ENCODE measurements at places on chromosomes 1 and 21.

DNA sequence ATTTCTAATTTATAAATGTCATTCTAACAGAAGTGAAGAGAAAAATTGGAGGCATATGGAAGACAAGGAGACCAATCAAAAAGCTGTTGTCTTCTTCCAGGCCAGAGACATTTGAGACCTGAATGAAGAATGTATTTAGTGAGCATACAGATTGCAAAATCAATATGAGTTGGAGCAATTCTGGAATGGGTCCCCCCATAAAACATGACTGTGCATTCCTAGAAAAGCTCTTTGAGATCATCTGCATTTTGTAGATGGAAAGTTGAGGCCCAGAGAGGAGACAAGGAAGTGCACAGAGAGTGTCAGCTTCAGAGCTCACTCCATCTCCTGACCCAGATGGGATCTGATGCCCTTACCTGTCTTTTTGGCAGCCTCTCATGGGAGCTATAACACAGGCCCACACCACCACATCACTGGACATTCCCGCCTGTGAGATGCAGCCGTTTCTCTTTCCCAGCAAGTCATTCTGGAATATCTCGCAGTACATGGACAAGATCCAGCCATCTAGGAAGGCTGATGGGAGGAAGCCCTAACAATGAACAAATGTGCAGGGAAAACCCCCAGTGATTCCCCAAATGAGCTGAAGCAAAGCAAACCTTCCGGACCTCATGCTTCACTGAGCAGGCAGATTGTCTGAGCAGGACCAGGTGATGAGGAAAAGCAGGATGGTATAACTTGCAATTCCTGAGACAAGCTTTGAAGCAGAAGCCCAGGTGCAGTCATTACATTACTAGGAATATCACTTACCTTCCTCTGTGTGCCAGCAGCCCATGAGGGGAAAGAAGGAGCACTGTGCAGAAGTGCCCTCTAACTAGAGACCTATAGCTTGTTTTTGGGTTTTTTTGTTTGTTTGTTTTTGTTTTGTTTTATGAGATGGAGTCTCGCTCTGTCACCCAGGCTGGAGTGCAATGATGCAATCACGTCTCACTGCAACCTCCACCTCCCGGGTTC, 445.6 kb downstream of the PLPP3 start:
- DNase-seq = no peak

DNA sequence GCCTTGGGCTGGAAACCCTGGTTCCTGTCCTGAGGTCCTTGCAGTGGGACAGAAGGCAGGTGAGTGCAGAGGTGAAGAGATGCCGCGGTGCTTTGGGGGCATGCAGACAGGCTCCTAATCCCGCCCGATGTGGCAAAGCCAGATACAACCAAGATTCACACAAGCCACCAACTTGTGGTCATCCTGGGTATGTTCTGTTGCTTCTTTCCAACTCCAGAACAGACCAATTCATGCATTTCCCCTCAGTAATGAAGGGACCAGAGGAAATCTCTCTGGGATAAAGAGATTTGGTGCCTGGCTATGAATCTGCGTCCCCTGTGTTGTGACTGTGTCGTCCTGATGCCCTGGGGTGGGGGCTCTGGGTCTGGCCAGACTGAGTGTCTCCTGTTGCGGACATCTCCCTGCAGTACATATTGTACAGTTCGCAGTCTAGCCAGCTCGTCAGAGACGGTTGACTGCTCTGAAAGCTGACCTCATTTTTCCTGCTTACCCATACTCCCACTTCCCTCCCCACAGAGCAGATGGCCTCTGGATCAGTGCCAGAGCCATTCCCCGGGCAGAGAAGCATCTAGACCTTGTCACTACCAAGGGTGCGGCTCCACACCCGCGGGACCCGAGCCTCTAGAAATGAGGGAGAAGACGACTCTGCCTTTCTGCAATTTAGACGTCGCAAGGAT, 216.3 kb downstream of the KIF26B start:
- no peak for DNase-seq

- DNase-seq = no peak
These were observed 74.2 kb upstream of the LRRC8D start for GRCh38 chr1:89746424-89747149.

DNA sequence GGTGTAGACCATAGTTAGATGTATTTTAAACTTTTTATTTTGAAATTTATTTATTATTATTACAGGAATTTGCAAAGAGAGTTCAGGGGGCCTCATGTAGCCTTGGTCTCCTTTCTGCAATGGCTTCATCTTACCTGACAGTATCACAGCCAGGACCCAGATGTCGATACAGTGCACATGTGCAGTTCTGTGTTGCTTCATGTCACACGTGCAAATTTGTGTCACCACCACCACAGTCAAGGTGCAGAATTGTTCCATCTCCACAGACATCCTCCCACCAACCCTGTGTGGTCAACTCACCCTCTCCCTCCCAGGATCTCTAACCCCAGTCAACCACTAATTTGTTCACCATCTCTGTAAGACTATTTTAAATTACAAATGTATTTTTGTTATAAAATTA, 184.5 kb downstream of the CAMTA1 start:
- no peak for DNase-seq

GRCh38 chr1:84001501-84001900, 2.6 kb upstream of the TTLL7 start:
- no peak for DNase-seq

GRCh38 chr1:59827055-59827643, 12.4 kb downstream of the HOOK1 start:
- no peak for DNase-seq

- DNase-seq = no peak
These were observed 235.1 kb downstream of the RRAGC start for GRCh38 chr1:38624336-38625039.

- DNase-seq = no peak
These were observed 34.7 kb upstream of the SNX27 start for GRCh38 chr1:151577173-151577572.

DNA sequence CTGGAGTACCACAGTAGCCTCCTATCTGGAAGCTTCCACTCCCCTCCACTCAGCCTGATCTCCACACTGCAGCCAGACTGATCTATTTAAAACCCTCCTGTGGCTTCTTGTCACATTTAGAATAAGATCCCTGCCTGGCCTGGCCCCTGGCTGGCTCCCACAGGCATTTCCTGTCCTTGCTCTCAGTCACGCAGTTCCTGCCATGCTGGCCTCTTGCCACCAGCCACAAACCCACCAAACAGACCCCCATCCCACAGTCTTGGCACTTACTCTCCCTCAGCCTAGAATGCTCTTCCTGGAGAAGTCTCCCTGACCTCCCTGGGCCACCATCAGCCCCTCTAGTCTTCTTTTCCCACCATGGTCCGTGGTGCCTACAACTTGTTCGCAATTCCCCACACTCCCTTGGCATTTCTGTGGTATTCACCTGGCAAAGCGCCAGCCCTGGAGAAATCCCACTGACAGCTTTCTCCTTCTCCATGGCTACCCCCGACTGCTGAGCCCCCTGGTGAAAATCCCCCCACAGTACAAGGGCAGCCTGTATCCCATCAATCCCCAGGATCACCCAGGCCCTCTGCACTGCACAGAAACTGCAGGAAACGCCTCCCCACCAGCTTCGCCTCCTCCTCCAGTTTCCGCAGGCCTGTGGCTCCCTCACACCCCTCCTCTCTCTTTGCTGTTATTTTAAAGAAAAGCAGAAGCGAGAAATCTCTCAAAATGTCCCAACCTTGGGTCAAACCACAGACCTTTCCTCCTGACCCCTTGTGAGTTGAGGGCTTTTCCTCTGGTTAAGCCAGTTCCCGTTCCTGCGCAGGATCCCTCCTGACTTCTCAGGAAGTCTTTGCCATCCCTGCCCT, 94.5 kb downstream of the SYT2 start:
- DNase-seq = no peak

- no peak for DNase-seq
These were observed 81.7 kb downstream of the PGM1 start for GRCh38 chr1:63674865-63675419.

DNA sequence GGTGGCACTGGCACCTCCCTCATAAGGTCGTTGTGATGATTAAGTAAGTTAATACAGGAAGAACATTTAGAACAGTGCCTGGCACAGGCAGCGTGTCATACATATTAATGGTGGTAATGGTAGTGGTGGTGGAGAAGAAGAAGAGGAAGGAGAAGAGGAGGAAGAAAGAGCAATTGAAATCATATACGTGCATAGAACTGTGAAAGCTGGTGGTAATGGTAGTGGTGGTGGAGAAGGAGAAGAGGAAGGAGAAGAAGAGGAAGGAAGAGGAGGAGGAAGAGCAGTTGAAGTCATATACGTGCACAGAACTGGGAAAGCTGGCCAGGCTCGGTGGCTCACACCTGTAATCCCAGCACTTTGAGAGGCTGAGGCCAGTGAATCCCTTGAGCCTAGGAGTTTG, 121.3 kb upstream of the HOOK1 start:
- no peak for DNase-seq

- no peak for DNase-seq
These were observed 15.9 kb upstream of the PLCH2 start for GRCh38 chr1:2460203-2460602.

GRCh38 chr1:67355745-67356424, 48.2 kb downstream of the IL12RB2 start:
- no peak for DNase-seq

DNA sequence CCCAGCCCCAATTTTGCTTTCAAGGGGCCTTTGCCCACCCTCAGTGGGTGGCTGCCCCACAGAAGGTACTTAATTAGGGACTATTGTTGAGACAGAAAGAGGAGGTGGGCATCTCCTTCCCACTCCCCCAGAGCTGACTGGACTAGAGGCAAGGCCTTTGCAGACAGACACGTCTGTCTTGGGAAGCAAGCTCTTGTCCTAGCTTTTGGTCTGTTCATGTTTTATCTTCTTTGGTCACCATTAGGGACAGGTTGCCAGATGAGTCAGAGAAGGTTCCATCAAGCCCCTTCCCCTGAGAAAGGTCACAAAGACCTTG, 27.7 kb downstream of the PTAFR start:
- DNase-seq = no peak

DNA sequence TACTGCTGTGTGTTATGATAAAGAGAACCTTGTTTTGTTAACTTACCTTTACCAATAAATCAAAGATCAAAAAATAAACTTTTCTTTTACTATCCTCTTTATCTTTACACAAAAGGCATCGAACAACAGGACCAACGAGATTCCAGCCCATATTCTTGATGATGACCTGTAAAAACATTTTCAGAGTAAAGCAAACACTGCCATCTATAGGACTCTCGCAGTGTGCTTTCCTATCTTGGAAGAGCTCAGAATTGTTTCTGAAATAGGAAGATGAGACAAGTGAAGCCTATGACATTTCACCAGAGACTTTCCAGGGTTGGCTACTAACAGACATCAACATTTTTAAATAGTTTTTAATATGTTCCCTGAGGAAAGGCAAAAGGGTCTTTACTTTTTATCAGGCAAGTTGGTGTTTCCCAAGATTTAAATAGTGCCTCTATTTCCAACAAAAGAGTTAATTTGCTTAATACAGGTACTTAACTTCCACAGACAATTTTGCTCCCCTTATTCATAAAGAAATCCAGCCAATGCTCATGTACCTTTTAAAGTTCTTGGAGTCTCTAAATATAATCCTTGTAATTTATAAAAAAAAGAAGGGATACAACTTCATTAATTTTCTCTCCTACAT, 7.3 kb downstream of the GLMN start:
- no peak for DNase-seq
